Retina (tissue), 1 donor: ENCODE measurements at places on chromosomes 6 and 20.

DNA sequence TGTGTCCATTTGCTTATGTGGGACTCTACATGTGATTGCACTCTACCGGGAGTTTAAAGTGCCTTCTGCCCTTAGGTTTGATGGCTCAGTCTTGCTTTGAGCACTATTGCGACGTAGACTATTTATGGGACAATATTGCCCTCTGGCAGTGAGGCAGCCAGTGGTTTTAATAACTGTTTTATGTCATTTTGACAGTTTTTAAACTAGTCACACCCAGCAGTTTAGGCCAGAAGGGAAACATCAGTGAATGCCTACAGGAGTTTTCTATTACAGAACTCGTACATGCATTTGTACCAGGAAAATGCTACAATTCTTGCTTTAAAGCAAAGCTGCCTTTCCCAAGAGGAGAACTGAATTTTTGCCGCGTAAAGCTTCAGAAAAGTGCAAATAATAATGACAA is 813.7 kb downstream of the KIF16B start:
- DNase-seq = no peak

DNA sequence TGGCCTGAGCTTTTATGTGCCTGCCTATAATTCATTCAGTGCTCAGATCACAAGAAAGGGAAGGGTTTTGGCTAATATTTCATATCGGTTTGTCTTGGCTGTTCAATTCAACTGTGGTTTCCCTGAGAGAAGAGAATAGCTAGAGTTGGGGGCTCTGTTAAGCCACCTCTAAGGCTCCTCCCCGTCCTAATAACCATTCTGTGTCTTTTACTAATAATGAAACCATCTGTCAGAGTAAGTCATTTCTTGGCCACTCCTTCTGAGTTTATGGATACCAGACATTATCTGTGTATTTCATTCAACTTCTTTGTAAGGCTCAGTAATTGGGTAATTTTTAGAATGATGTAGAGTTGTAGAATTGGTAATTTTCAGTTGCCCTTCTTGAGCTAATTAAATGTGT is 5.2 kb downstream of the STX11 start:
- no peak for DNase-seq

GRCh38 chr6:117008618-117009017 is 131.6 kb downstream of the RFX6 start:
- no peak for DNase-seq

DNA sequence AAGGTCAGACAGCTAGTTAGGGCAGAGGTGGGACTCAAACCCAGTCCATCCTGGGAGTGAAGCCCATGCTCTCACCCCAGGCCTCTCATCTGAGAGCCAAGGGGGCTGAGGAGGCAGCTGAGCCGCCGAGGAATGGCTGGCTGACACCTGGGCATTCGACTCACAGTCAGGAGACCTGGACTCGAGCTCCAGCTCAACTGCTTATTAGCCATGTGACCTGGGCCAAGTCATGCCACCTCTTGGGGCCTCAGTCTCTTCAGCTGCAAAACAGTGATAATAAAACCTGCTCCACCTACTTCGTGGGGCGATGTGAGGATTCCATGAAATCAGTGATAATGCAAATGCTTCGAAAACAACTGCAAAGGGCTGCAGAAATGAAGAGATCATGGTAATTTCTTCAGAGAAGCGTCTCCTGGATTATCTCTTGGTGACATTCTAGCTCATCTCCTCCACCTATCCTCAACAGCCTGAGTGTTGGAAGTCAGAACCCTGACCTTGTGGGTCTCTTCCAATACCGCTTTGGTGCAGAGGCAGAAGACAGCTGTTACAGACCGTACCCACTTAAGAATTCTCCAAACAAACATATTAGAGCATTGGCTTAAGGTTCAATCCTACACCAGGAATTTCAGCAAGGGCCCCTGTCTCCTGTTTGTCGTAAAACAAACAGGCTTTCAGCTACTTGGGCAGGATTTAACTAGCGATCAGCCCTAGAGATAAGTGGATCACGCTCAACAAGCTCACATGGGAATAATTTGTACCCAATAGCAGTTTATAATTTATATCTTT is 60.0 kb upstream of the PIM1 start:
- DNase-seq = no peak

GRCh38 chr20:17421493-17421892 is 109.7 kb downstream of the BFSP1 start:
- DNase-seq = no peak

- DNase-seq = no peak
Observed at GRCh38 chr6:134249239-134249758, 68.6 kb downstream of the SGK1 start.

GRCh38 chr6:33105916-33106871 is 30.4 kb downstream of the HLA-DPB1 start:
- DNase-seq = no peak

GRCh38 chr6:52697903-52698302 is 27.0 kb downstream of the TMEM14A start:
- DNase-seq = no peak

- no peak for DNase-seq
Observed at GRCh38 chr6:105907991-105908390, 178.1 kb upstream of the PRDM1 start.

DNA sequence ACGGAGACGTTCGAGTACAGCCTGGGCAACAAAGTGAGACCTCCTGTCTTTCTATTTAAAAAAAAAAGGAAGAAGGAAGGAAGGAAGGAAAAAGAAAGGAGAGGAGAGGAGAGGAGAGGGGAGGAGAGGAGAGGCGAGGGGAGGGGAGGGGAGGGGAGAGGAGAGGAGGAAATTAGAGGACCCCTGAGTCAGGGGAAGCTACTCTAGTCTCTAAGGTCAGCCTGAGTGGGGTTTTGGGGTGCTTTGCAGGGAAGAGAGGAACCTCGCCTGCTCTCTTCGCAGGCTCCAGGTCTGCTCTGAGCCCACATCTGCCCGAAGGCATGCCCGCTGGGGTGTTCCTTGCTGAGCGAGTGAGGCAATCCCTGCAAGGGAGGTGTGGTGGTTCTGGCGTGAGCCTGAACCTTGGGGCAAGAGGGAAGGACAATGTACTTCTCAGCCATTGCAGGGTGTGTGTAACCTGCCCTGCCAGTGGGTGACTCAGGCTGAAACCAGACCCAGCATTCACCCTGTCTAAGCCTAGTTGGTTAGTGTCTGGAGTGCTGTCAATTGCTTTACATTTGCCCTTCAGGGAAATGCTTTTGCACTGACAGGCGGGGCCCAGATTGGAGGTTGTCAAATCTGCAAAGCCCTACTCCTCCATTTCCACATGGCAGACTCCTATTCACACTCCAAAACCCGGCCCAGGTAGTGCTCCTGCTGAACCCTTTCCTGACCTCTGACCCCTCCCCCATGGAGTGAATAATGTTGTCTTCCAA is 15.3 kb upstream of the MMP9 start:
- DNase-seq = no peak

DNA sequence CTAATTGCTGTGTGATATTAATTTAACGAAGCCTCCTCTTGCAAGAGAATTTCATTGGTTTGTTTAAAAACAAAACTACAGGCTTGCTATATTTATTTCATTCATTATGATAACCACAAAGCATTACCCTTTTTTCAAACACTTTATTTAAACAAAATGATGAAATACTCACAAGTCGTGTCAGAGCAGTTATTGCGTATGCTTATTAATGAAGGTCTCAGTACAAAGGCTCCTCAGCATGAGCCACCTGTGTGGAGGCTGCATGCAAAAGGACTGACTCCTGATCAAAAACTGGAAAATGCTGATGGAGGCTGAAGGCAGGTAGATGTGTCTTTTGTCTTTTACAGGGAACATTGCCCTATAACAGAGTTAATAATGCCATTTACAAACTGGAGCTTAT is 130.5 kb downstream of the CRYBG1 start:
- no peak for DNase-seq

- no peak for DNase-seq
Observed at GRCh38 chr6:90383196-90383822, 86.7 kb upstream of the BACH2 start.

DNA sequence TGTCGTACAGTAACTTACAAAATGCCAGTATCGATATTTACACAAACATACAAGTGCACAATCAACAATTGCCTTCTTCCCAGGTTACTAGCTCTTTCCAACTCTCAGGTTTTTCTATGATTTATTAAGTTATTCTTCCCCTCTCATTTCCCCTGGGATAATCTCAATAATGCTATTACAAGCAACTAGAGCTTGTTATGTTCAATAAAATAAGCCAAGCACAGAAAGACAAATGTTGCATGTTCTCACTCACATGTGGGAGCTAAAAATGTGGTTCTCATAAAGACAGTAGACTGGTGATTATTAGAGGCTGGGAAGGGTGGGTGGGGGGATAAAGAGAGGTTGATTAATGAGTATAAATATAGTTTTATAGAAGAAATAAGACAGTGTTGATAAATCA is 577.1 kb downstream of the HACE1 start:
- DNase-seq = no peak
